GM12878 (cell line): ENCODE measurements at places on chromosomes 7 and 10.

DNA sequence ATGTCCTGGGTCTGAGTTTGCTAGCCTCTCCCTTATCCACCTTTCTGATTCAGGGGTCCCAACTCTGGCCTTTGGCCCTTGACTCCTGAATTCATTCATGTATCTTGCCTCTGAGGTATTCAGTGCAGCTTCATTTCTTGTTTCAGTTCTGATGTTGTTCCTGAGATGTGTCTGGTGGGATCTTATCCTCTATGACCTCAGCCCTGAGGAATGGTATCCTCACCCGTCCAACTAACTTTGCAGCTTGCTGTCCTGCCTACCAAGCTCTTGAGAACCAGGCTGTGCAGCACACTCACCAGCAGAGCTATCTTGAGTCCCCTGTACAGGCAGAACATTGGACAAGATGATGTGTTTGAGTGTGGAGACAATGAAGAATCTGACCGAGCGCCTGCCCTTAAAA, 13.8 kb downstream of the SUFU start:
- DNase-seq: no peak

GRCh38 chr10:47425813-47426419, 41.8 kb upstream of the ZNF488 start:
- DNase-seq: no peak

DNA sequence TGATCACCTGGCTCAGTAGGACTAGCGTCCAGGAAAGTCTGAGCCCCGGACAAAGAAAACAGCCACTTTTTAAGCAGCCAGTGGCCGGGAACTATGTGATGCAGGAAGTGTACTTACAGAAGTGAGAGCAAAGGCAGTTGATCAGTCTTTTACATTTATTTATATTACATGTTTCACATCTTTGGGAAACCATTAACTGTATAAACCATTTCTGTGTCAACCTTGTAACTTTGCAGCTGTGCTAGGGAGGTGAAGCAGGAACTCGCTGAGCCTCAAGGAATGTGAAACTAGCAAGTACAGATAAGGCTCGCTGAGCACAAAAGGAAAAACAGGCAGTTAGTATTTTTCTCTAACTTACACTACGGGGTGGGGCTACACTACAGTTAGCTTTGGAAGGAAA, 39.9 kb upstream of the HECW1 start:
- DNase-seq: no peak

DNA sequence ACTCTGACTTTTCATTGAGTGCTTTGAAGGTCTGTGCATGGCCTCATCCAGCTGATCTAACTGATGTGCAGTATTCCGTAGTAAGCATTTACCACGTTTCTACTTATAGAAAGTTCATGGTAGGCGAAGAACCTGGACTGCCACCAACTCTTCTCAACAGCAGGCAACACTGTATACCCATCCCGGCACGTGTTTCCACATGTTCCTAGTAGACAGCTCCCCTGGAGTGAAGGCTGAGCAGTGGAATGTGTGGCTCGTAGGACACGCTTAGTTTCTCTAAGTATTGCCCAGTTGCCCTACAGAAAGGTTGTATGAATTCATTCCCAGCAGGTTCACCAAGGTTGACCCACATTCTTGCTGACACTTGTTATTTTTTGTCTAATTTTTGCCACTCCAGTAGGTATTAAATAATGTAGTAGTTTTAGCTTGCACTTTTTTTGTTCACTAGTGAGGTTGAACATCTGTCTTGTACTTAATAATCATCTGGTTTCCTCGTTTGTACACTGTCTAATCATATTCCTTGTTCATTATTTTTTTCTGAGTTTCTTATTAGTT, 15.2 kb downstream of the PROSER2 start:
- no peak for DNase-seq

- no peak for DNase-seq
Measured at GRCh38 chr7:4661871-4662270, 20.2 kb upstream of the FOXK1 start.

GRCh38 chr10:113780681-113781250, 29.3 kb downstream of the PLEKHS1 start:
- no peak for DNase-seq

GRCh38 chr7:150401861-150402631, 22.9 kb downstream of the ZNF775 start:
- DNase-seq: no peak

GRCh38 chr7:138834583-138834982, 36.6 kb upstream of the ATP6V0A4 start:
- no peak for DNase-seq

DNA sequence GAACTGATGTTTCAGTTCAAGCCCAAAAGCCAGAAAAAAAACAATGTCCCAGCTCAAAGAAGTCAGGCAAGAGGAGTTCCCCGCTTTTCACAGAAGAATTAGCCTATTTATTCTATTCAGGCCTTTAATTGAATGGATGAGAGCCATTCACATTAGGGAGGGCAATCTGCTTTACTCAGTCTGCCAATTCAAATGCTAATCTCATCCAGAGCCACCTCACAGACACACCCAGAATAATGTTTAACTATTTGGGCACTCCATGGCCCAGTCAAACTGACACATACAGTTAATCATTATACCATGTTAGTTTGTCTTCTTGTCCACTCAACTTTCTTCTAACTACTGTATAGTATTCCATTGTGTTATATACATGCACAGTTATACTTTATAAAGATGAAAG, 2.6 kb upstream of the NPSR1 start:
- no peak for DNase-seq

DNA sequence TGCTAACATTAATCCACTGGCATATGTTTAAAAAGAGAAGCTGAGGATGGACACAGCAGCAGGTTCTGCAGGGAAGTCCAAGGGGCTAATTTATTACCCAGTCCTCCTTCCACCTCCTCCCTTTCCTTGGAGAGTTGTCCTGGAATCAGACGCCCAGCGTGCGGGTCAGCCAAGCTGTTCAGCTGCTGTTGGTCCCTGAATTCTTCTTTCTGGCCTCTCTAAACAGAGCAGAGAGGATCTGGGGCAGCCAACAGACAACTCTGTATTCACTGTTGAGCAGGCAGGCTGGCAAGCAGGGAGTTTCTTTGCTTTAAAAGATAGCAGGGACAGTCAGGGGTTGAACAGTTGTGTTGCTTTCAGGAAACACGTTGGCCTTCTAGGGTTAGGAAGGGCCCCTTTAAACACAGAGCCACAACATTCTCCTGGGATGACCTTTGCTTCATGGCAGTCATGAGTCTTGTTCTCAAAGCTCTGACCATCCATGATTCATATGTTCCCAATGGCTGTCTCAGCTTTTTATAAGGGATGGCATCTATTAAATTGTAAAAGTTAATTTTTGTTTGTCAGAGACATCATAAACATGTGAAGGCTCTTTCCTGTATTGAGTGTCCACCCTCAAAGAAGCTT, 217.0 kb downstream of the CREB5 start:
- no peak for DNase-seq

GRCh38 chr7:148958061-148958460, 70.2 kb downstream of the PDIA4 start:
- DNase-seq: no peak

DNA sequence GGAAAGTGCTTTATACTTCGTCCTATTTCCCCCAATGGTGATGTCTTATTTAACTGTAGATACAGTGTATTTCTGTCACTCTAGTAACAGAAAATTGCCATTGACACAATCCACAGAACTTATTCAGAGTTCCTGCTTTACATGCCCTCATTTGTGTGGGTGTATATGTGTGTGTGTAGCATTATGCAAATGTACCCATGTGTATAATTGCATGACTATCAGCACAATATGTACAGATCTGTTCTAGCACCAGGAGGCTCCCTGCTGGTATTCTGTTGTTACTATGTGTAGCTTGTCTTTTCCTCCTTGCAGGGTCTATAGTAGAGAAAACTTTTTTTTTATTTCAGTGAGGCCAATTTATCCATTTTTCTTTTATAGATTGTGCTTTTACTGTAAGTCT, 16.5 kb downstream of the CYP3A43 start:
- no peak for DNase-seq

DNA sequence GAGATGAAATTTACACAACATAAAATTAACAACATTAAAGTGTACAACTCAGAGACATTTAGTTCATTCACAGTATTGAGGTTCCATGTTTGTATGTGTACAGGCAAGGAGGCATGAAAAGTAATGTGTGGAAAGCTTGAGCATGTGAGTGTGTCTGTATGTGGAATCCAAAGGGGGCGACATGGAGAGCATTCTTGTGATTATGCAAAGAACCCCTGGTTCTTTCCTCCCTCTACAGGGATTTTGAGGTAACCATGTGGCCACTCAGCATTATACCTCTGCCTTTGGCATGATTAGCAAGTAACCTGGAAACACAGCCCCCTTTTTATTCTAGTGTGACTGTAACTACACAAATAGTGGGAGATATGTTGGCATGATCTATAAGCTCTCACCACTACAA, 21.0 kb downstream of the OR2F1 start:
- no peak for DNase-seq

DNA sequence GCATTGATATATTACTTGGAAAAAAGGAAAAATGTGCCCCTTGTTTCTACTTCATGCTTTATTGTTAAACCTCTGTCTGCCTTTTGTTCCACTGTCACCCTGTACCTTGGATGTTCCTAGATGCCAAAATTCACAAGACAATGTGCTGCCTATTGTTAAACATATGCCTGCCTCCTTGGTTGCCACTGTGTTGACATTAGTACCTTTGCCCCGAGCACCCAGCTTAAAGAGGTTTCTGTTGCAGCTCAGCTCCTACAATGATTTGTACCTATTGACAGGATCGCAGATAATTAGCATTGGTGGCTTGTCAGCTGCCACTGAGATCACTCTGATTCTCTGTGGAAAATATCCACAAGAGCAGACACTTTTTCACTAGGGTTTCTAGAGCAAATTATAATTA, 188.0 kb downstream of the KCND2 start:
- DNase-seq: no peak

- no peak for DNase-seq
Measured at GRCh38 chr7:33495207-33495606, 365.8 kb downstream of the BBS9 start.

- no peak for DNase-seq
Measured at GRCh38 chr10:126972635-126973414, 67.6 kb downstream of the DOCK1 start.

DNA sequence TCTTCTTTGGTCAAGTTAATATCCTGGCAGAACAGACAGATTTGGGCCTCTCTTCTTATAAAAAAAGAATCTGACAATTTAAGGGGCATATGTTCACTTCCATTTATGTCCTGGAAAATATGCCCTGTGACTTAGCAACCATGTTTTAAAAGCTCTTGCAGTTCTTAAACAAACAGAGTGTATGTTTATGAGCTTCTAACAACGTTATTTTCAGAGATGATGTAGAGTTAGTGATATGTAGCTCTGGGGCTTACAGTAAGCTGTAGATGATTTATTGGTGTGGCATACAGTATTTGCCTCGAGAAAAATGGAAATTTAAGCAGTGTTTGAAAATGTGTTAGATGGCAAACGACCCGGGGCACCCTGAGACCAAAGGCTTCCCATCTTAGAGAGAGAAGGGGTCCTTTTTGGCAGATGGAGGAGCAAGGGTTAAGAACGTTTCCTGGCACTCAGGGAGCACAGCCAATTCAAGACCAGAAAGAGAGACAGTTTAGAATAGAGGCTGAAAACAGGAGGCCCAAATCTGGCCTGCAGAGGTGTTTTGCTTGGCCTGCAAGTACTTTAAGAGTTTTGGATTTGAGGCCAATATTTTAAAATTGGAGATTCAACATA, 397.5 kb downstream of the KCNMA1 start:
- no peak for DNase-seq

DNA sequence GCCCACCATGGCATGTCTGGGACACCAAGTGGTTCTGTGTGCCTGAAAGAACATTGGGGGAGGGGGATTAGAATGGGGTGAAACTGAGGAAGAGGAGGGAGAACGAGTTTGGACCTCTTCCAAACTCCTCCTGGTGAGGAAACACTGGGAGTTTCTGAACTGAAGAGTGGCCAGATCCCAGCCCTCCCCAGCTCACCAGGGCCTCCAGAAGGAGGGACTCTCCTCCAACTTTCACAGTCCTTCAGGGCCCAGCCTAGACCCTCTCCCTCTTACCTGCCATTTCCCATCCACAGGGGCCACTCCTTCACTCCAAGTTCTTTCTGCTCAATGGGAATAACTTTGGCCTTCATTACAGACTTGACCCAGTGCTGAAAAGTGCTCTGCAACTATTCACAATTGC, 132.0 kb upstream of the FOXK1 start:
- no peak for DNase-seq

DNA sequence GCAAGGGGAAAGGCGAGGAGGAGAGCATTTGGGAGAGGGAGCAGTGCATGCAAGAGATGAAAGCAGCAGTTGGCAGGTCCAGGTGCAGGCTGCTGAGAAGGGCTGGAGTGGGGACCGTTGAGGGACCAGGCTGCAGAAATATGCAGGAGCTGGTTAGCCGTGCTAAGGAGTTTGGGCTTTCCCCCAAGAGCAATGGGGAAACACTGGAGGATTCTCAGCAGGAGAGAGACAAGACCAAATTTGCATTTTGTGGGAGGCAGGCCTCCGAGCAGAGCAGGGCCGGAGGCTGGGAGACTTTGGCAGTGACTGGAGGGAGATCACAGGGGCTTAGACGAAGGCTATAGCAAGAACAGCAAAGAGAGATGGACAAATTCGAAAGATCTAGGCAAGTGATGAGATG, 11.8 kb downstream of the BTBD16 start:
- DNase-seq: no peak

DNA sequence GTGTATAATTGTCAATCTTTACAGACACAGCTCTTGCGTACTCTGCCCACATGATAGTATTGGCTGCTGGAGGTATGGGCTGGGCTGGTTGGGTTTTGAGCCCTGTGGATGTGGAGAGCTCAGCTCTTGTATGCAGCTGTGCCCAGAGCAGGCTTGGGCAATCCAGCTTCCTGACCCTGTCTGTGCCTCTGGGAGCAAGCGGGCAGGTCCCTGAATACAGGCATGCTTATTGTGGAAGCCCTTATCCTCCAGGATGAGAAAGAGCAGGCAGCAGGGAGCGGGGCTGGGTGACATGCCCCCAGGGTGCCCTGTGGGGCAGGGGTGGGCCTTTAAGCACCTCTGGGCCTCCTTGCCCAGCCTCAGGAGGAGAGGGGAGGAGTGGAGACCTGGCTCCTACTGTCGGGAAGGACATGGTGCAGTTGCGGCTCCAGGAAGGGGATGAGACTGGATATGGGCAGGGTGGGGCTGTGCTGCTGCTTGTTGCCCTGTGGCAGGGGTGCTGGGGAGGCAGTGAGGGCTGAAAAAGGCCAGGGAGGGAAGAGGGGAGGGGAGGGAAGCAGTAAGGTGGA, 32.7 kb upstream of the SH2D4B start:
- DNase-seq: no peak

GRCh38 chr7:115070311-115070710, 148.4 kb downstream of the MDFIC start:
- no peak for DNase-seq
